Right atrium auricular region (tissue), 2 donors: ENCODE measurements at places on chromosomes 7 and 10.
A peak's percentile ranks its signal among the peaks of the same experiment; 100 is the strongest.

- DNase-seq: no peak
Observed at GRCh38 chr10:43078986-43079273, 2.1 kb downstream of the RET start.

DNA sequence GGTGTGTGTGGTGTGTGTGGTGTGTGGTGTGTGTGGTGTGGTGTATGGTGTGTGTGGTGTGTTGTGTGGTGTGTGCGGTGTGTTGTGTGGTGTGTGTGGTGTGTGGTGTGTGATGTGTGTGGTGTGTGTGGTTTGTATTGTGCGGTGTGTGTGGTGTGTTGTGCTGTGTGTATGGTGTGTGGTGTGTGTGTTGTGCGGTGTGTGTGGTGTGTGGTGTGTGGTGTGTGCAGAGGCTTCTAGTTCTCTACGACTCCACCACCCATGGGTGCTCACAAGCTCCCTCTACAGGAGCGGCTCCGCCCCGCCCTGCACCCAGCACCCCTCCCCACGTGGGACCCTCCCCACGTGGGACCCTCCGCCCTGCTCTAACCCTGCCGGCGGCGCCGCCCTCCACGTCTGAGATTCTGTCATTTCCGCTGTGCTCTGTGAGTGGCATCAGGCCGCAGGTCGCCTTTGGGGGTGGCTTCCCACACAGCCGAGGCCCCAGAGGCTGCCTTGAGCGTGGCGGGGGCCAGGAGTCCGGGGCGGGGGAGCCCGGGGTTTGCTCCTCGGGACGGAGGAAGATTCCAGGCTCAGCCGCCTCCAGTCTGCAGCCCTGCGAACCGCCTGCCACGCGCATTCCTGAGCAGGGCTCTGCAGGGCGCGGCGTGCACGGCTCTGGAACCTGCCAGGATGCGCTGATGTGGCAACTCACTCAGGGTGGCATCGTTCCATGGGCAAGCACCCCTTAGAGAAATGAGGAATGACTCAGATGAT, 37.0 kb upstream of the DNAJB6 start:
- DNase-seq: no peak

DNA sequence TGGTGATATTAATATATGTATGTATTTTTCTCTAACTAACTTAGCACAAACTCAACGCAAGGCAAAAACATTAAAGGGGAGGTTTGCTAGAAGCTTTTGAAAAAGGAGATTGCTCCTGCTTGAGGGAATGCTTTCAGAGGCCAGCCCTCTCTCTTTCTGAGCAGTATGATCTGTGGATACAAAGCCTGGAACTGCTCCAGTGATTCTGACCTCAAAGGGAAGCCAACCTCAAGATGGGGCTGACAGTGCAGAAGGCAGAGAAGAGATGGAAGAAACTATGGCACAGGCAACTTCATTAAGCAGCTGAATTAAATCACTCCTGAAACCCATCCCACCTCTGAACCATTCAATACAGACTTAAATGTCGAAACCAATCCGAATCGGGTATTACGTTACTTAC, 102.4 kb downstream of the USP6NL start:
- no peak for DNase-seq

- DNase-seq: no peak
Observed at GRCh38 chr10:82880776-82881290, 1005.8 kb downstream of the NRG3 start.

- no peak for DNase-seq
Observed at GRCh38 chr7:82810558-82811259, 352.0 kb downstream of the PCLO start.

GRCh38 chr10:12381536-12382156, 32.3 kb downstream of the CAMK1D start:
- no peak for DNase-seq

- DNase-seq: no peak
Observed at GRCh38 chr7:133947458-133948254, 179.5 kb upstream of the LRGUK start.

DNA sequence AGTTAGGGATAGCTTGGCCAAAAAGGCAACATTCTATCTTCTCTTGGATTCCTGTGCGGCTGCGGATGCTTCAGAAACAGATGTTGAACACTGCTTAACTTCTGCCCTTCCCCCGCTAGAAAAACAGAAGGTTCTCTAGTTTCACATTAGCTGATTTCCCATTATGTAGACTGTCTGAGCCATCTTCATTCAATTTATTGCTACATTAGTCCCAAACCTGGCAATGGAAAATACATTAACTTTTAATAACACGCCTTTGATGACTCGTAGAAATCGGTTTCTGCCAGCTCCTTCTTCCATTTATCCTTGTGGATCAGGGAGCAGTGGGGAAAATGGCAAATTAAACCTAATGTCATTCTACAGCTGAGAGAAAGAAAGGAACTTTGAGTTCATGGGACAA, 119.9 kb downstream of the SLC16A9 start:
- DNase-seq: no peak

DNA sequence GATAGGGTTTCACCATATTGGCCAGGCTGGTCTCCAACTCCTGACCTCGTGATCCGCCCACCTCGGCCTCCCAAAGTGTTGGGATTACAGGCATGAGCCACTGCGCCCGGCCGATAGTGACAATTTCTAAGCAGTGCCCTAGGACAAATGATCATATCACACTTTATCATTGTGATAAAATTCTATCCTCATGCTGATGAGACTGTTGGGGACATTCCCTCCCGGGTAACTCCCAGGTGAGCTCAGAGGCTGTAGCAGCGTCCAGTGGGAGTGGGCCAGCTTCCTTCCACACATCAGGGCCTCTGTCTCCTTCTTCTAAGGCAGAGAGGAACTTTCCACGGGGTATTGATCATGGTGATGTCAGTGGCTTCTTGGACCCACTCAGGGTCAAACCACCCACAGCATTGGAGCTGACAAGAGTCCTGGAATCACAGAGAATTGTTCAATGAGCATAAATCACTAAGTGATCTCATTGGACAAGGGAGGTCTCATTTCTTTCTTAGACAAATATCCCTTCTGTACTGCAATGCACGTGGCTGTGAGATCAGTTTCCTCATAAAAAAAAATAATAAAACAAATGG, 256.1 kb downstream of the KLF6 start:
- DNase-seq: no peak

DNA sequence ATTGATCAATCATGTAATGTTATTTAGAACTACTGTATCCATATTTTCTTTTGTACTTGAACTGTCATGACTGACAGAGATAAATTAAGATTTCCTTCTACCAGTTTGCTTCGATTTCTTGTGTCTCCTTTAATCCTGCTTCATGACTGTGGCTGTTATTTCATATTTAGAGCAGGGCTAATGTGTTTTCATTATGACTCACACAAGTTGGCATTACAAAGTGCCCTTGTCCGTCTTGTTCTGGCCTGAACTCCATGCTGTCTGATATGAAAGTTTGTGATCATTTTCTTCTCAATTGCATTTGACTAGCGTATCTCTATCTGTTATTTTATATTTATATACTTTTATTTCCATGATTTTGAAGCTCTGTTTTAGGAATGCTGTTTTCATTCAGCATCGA, 344.1 kb upstream of the PRKCQ start:
- no peak for DNase-seq

DNA sequence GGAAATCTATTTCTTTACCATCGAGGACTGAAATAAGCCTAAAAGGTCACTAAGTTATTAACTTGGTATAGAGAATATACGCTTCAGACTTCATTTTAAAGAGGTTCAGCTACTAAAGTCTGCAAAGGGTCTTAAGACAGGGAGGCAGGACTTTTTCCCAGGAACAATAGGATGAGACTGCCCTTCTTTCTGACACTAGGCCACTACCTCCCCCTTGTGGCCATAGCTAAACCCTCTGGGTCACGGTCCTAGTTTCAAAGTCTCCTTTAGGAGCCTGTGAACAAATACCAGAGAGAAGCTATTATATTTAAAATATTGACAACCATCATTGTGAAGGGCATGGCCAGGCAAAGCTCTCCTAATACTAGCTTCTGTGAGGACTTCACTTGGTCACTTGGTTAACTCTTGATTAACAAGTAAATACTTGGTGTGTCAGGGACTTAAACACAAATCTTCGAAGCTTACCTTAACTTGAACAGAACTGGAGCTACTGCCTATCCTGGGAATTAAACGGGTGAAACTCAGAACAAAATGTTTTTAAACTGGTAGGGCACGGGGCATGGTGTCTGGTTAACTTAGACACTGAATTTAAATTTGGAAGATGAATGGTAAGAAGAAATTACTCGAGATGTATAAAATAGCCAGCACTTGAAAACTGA, 75.6 kb downstream of the CCDC6 start:
- DNase-seq: peak; percentile 63

DNA sequence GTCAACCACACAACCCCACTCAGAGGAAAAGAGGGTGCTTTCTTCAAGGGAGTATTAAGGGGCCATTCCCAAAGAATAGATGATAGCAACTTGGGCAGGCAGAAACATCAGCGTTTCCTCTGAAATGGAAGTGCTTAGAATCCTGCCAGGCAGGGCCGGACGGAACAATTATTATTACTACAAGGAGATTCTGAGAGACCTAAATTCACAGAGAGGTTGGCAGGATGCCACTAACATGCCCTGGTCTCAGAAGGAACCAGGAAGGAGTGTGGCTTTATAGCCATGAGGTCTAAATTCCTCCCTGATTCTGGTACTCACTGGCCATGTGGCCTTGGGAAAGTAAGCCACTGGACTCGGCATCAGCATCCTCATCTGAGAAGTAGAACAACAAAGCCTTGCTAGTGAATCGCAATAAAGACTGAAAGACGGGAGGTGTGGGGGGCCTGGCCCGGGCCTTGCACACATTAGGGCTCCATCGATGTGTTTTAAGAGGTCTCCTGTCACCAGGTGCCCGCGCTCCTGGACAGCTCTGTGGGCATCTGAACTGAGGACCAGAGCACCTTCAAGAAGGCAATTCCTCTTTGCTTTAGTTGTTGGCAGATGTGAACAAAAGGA, 131.5 kb downstream of the OAT start:
- DNase-seq: no peak

DNA sequence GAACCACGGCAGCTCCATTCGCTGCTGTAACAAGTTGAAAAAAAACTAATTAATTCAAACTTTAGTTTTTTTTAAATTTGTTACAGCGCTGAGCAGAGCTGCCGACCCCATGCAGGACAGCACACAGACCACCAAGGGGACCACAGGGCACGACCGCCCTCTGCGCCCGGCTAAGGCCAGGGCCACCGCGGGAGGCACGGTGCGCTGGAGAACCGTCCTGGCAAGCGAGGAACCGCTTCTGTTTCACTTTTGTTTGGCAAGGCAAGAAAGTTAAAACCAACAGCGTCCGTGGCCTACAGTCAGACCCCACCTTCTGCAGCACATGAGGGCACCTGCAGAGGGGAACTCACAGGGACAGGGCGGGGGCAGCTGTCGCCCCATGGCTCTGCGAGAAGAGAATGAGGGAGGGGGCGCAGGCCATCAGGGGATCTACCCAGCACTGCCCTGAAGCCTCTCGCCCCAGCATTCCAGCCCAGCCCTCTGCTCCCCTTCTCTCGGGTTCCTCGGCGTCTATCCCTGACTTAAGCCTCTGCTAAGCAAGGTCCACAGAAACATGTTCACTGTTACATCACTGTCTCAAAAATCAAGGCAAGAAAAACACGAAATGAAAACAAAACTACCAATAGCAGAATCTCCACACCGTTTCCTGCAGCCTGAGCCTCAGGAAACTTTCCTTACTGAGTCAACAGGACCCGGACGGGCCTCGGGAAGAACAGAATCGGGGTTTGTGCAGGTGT, 204.4 kb downstream of the DIP2C start:
- peak; percentile 54 for DNase-seq

GRCh38 chr7:93150200-93150835, 2.1 kb upstream of the SAMD9L start:
- no peak for DNase-seq

DNA sequence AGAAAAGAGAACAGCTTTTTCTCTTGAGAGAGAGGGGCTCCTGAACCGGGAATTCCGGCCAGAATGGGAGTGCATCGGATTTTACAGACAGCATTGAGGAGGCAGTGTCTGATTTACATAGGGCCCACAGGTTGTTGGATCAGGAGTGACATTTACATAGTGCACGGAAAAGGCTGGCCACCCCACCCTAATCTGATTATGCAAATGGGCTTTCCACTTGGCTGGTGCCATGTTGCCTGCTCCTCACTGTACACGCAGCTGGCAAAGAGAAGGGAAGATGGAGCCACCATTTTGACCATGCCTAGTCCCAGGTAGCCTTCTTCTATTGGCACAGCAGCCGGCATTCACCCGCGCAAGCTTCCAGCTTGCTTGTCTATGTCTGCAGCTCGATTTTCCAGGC, 77.5 kb upstream of the FAM171A1 start:
- DNase-seq: no peak

DNA sequence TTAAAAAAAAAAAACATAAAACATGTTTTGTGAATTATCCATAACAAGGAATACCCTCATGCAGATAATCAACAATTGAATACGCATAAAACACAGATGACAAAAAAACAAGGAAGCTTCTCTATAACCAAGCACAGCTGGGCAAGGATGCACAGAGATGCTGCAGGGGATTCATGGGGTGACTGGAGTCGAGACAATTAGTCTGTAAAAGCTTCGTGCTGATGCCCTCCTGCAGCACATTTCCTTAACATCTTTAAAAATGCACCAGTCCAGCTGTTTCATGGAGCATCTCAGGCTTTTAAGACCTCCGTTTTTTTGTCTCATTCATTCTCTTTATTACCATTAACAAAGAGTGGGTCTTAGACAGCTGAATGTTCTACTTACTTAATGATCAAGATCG, 794.0 kb upstream of the C7orf33 start:
- DNase-seq: no peak

DNA sequence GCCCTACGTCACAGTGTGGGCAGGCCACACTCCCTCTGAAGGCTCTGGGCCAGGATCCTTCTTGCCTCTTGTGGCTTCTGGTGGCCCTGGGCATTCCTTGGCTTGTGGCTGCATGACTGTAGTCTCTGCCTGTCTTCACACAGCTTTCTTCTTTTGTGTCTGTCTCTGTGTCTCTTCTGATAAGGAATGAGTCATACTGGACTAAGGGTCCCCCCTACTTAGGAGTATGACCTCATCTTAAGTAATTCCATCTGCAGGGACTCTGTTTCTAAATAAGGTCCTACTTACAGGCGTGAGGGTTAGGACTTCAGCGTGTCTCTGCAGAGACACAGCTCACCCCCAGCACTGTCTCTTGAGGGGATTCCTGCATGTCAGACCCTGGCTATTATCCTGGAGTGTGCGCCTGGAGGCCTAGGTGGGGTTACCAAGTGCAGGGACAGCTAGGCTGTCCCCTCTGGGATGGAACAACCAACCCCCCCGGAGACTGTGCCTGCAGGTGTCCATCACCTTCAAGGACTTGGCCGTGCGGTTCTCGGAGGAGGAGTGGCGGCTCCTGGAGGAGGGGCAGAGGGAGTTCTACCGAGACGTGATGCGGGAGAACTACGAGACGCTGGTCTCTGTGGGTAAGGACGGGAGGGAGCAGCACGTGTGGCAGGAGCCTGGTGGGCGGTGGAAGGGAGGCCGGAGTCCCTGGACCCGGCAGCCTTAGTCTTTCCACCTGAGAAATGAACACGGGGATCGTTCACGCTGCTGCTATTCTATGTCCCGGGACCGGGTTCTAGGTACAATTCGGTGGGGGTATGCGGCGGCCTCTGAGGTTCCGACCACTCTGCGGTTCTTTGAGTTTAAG, 54.1 kb downstream of the ZNF467 start:
- DNase-seq: peak; percentile 58
